ENCODE measurements at places on chromosomes 1 and 21. TPM values are rescaled to one million over a fixed set of nuclear protein-coding genes. Genes with fewer than 3 reads are reported as not detected.

The LCE1F gene
- total RNA-seq: not detected

The S100PBP gene
- 63.5 TPM for total RNA-seq

The S100A3 gene
- not detected for total RNA-seq

The DIO1 gene
- not detected for total RNA-seq

The GPR37L1 gene
- not detected for total RNA-seq

The RNU1-2 gene
- 3,593 TPM for total RNA-seq

DNA sequence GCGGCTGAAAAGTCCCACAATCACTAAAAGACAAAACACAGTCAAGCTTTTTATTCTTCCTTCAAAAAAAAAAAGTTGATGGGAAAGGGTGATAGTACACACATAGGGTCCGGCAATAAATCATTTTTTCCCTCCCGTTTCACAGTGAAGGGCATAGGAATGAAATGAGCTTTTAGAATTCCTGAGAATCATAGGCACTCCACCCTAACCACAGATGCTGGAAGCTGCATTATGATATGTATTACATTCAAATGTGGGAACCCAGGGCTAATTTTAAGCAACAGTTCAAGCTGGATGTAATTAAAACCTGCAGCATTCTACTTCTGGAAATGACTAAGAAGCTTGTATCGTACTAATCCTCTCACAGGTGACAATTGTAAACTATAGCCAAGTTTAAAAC lies 75.7 kb upstream of the KCNJ15 start:
- no peaks in the 10 kb centered on the region for H3K27me3 ChIP-seq
- H3K4me3 ChIP-seq: no peak overlapping the region
- no peak overlapping the region for H3K27ac ChIP-seq
- DNase-seq: no peak
- no peaks in the 10 kb centered on the region for H3K4me1 ChIP-seq
- no peaks in the 10 kb centered on the region for H3K36me3 ChIP-seq

DNA sequence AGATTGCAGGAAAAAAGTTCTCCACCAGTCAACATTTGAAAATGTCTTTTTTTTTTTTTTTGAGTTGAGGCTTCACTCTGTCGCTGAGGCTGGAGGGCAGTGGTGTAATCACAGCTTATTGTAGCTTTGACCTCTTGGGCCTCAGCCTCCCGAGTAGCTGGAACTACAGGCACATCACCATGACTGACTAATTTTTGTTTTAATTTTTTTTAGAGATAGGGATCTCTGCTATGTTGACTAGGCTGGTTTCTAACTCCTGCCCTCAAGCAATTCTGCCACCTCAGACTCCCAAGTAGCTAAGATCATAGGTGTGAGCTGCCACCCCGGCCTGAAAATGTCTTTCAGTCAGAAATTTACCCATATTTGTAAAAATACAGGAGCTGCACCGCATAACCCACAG lies 30.6 kb upstream of the USP24 start:
- H3K4me1 ChIP-seq: no peaks in the 10 kb centered on the region
- no peak overlapping the region for H3K4me3 ChIP-seq
- no peak for DNase-seq
- H3K27me3 ChIP-seq: no peaks in the 10 kb centered on the region

DNA sequence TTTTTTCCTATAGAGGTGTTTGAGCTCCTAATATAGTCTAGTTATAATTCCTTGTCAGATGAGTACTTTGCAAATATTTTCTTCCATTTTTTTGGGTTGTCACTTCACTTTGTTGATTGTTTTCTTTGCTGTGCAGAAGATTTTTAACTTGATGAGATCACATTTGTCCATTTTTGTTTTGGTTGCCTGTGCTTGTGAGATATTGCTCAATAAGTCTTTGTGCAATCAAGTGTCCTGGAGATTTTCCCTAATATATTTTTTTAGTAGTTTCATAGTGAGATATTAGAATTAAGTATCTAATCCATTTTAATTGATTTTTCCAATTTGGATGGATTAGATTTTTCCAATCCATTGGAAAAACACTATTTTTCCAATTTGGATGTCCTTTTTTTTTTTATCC lies 1395.5 kb downstream of the PLA2G4A start:
- H3K4me1 ChIP-seq: no peaks in the 10 kb centered on the region
- no peaks in the 10 kb centered on the region for H3K27me3 ChIP-seq
- no peak for DNase-seq
- no peak overlapping the region for H3K27ac ChIP-seq
- no peak overlapping the region for H3K4me3 ChIP-seq
- H3K36me3 ChIP-seq: no peaks in the 10 kb centered on the region

- no peak overlapping the region for H3K4me3 ChIP-seq
- H3K27ac ChIP-seq: no peak overlapping the region
- peaks cover 61% of the 10 kb centered on the region for H3K36me3 ChIP-seq
These were observed 28.1 kb downstream of the RUNX3 start for GRCh38 chr1:24901791-24902470.

GRCh38 chr1:145916745-145917144 lies 1.8 kb downstream of the PEX11B start:
- H3K4me3 ChIP-seq: no peak overlapping the region
- peaks cover 29% of the 10 kb centered on the region for H3K4me1 ChIP-seq
- H3K27ac ChIP-seq: no peak overlapping the region
- peaks cover 7% of the 10 kb centered on the region for H3K36me3 ChIP-seq
- DNase-seq: no peak
- no peaks in the 10 kb centered on the region for H3K27me3 ChIP-seq

DNA sequence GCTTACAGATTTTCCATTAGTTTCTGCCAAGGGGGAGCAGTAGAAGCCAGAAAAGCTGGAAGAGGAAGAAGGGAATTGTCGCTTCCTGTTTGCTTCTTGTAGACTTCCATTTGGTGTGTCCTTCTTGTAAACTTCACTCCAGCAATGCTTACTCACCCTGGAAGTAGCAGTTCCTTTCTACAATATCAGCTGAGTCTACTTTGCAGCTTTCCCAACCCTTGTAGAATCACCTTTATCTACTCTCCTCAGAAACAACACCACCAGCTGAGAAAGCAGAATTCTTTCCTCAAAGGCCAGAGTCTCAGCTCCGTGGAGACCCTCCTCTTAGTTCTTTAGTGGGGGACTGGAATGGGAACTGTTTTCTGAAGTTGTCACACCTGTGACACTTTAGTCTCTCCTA lies 1136.7 kb upstream of the TMPRSS15 start:
- H3K27me3 ChIP-seq: no peaks in the 10 kb centered on the region
- no peak overlapping the region for H3K4me3 ChIP-seq
- H3K4me1 ChIP-seq: no peaks in the 10 kb centered on the region
- DNase-seq: no peak
- no peak overlapping the region for H3K27ac ChIP-seq

DNA sequence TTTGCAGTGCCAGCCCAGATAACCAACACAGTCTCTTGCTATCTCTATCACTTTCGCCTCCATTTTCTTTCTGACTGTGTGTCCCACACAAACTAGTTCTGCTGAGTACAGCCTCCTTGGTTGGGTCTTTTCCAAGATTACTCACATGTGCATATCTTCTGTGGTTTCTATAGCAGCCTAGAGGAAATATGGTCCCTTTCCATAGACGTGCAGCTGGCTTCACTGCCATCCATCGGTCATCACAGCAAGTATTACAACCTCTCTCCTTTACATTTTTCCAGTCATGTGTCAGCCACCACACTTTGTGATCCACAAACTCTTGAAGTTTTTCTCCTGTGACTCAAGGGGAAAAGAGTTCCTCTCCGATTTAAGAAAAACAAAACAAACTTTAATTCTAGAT lies 893.4 kb upstream of the ADGRL4 start:
- no peak overlapping the region for H3K27ac ChIP-seq
- H3K36me3 ChIP-seq: no peaks in the 10 kb centered on the region
- no peaks in the 10 kb centered on the region for H3K4me1 ChIP-seq

- no peak overlapping the region for H3K4me3 ChIP-seq
- H3K27me3 ChIP-seq: no peaks in the 10 kb centered on the region
- no peaks in the 10 kb centered on the region for H3K36me3 ChIP-seq
- H3K4me1 ChIP-seq: no peaks in the 10 kb centered on the region
These were observed 205.3 kb upstream of the C1orf174 start for GRCh38 chr1:4105300-4105880.

GRCh38 chr1:57866998-57867397 lies 443.1 kb upstream of the DAB1 start:
- no peaks in the 10 kb centered on the region for H3K36me3 ChIP-seq
- DNase-seq: no peak
- no peak overlapping the region for H3K27ac ChIP-seq
- no peaks in the 10 kb centered on the region for H3K4me1 ChIP-seq
- no peak overlapping the region for H3K4me3 ChIP-seq

- H3K4me1 ChIP-seq: peaks cover 91% of the 10 kb centered on the region
- H3K27ac ChIP-seq: peak overlapping the region; percentile 79
- no peak overlapping the region for H3K4me3 ChIP-seq
- DNase-seq: no peak
- H3K27me3 ChIP-seq: no peaks in the 10 kb centered on the region
These were observed 24.4 kb upstream of the PWP2 start for GRCh38 chr21:44082648-44083440.

Data from T-cell (primary cell).